ENCODE measurements at places on chromosomes 3 and 15.

GRCh38 chr3:7423036-7423435 lies 562.1 kb downstream of the GRM7 start:
- no peak for DNase-seq

DNA sequence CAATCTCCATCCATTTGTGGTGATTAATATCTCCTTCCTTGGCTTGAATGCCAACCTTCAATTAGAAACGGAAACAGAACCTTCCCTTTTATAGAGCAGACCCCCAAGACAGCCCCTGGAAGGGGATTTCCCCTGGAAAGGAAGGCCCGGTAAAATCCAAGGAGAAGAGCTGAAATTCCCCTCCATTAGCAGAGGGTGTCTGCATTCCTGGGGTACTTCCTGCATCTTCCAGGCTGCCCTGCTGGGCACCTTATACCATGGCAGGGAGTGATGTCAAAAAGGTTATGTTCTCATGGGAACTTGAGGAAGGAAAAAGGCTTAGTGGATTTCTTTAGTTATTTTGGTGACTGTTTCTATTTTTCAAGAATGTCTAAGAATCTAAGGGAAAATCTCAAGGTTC lies 116.7 kb upstream of the NEO1 start:
- no peak for DNase-seq

- no peak for DNase-seq
Measured at GRCh38 chr15:29698030-29698701, 124.1 kb downstream of the TJP1 start.

DNA sequence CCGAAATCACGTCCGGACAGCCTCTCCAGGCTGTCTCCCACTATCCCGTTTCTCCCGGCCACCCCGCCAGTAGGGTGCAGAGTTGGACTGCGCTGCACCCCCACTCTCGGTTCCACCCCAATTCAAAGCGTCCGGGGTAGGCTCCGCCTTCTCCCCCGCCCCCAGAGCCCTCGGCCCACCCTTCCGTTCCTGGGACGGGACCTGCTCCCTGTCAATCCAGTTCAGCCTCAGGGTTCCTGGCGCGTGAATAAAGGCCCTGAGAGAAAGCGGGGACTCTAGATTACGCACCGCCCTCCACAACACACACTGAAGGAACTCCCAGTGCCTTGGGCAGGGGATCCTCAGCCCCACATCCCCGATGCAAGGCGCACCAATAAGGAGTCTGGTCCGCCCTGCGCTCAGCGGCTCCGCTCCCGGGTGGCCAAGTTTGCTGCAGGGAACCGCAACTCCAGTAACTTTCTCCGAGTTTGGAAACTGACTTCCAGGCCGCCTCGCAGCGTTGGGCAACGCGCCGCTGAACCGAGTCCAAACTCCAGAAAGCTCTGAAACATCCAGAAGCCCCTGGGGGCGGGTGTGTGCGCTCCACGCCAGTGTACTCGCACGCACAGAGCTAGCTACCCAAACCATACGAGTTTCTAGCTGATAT lies 1.9 kb downstream of the ADAMTS9 start:
- no peak for DNase-seq

DNA sequence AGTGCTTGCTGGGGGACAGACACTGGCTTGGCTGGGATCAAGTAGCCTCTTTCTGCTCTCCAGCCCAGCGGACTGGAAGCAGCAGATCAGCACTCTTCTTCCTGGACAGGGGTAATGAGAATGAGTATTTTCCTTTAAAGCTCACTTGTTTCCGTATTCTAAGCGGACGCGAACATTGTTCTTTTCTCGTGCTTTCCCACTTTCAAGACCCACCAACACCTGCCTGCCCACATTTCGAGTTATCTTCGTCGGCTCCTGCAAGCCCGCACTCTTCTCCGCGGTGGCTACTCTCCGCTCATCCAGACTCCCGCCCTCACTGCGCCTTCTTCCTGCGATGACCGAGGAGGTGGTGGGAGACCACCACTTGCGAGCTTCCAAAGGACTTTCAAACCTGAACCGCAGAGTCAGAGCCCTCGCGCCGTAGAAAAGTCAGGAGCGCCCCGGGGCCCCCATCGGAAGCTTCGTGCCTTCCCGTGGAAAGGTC lies 1.6 kb upstream of the PPM1L start:
- DNase-seq: peak; percentile 18

- no peak for DNase-seq
Measured at GRCh38 chr3:20997183-20997582, 753.8 kb downstream of the ZNF385D start.

- DNase-seq: no peak
Measured at GRCh38 chr3:170054204-170054603, 16.4 kb downstream of the GPR160 start.

- no peak for DNase-seq
Measured at GRCh38 chr3:64221571-64222257, 3.6 kb downstream of the PRICKLE2 start.

DNA sequence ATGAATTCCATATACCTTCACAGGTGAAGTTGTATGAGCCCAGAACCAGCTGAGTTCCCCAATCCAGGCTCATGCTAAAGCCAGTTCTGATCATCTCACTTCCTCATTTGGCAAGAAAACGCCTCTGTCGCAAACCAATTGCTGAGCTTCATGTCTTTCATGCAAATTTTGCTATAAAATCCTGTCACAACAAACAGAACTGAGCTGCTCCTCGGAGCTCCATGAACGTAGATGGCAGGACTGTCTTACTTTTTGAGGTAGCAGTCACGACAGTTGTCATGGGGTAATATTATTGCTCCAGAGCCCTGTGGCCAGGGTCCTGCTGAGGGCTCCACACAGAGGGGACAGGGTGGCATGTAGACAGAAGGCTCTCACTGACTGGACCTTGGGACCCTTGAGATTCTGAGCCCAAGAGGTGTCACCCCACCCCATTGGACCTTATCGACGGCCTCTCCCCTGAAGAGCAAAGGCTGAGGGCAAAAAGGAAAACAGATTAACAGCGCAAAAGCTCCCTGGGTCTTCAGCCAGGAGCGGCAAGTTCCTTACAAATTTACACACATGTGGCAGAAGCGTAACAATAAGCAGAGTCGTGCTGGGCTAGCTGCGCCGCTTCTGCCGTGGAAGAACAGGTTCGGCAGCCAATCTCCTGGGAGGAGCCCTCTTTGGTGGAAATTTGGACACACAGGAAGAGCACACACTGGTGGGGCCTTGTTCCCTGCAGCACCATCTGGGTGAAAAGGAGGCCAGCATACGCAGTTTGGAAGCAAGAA lies 249.2 kb downstream of the OPA1 start:
- no peak for DNase-seq

DNA sequence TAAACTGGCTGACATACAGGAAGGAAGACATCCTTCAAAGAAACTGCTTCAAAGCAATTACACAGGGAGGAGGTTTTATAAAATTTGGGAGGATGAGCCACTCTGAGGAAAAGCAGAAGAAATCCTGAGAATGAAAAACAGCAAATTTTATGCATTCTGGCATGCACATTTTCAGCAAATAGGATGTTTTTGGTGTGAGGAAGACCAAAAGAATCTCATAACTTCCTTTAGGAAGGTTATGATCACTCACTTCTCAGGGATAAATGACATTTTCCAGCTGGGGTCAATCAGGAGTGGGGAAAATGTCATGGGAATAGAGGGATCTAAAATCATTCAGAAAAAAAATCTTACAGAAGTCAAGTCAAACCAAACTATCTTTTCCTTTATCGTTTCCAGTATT lies 371.7 kb upstream of the CNTN6 start:
- no peak for DNase-seq

GRCh38 chr3:174822320-174822719 lies 36.8 kb upstream of the NAALADL2 start:
- DNase-seq: no peak

- DNase-seq: no peak
Measured at GRCh38 chr15:100560323-100560722, 31.6 kb upstream of the CERS3 start.

DNA sequence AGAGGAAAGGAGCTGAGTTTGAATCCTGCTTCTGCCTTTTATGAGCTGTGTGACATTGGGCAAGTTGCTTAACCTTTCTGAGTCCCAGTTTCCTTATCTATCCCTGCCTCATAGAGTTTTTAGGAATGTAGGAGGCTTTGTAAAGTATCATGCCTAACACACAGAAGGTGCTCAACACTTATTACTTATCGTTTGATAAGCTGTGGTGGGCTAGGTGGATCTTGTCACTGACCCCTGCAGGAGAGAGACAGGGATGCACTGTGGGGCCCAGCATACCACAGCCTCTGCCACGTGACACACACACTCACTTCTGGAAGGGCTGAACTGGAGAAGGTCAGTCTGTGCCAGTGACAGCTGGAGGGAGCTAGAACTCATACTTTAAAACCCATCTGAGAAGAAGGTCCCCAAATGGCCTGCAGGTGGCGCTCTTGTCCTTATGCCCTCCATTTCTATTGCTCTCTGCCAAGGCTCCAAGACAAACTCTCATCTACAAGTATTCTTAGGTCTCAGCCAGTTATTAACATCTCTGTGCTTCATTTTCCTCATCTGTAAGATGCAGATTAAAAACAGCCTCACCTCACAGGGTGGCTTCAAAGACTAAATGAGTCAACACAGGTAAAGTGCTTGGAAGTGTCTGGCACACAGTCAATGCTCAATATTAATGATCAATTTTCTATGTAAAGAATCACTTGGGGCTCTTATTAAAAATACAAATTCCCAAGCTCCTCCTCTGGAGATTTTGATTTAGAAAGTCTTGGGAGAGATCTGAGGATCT lies 57.5 kb upstream of the HACD2 start:
- peak; percentile 96 for DNase-seq

- DNase-seq: no peak
Measured at GRCh38 chr3:144055604-144056003, 84.0 kb downstream of the DIPK2A start.

- peak; percentile 69 for DNase-seq
Measured at GRCh38 chr15:84914909-84915605, 30.6 kb downstream of the SLC28A1 start.

- DNase-seq: no peak
Measured at GRCh38 chr3:7421065-7421464, 560.1 kb downstream of the GRM7 start.

DNA sequence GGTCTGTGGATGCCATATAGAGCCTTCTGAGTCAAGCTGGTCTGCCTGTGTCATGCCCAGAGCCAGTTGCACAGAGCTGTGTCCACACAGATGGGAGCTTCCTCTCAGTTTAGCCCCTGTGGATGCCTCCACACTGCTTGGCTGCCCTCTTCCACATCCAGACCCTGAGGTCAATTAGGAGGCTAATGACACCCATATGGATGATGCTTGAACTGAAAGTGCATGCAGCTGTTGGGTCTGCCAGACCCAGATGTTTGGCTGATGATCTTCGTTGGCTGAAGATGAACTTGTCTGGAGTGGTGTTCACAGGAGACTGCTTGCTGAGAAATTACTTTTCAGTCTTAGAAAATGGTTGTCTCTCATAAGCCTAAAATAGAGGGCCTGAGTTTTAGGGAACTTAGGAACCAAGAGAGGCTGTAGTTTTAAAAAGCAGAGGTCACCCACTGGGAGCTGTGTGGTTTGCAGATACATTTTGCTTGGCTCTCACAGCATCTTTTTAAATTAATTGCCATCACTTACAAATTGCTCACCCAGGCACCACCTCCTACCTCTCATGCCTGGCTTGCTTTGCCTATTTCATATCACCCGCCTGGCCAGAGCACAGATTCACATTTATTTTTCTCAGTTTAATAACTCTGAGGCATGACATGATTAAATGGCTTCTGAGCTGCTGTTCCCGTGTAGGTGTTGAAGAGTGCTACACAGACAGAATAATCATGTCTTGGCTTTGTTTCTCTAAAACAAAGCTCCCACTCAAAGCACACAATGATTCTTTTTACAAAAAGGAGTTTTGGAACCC lies 176.1 kb downstream of the MINAR1 start:
- DNase-seq: no peak

DNA sequence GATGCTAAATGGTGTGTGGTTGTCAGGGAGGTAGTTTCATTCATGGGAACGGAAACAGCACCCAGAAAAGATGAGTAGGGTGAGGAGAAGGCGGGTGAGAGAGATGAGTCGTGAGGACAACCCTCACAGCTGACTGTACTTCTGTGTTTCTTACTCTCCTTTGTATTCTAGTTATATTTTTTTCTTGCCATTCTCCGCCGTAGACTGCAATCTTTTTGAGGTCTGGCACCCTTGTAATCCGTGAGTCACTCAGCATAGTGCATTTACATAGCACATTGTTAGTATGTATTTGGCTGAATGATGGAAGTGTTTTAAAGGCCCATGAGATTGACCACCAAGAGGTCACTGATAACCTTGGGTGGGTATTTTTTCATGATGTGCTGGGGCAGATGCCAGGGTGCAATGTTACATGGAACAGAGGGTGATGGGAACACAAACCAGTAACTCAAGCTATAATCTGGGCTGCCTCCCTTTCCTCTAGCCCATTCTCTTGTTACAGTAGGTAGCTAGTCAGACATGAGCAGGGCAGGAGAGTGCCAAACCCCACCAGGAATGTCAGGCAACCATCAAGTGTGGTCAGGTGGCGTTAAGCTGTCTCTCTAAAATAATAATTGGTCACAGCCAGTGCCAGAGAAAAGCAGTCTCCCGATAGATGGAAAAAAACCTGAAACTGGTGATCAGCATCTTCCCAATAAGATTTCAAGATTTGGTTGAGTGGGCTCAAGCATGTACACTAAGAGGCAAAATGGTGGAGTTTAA lies 18.8 kb upstream of the DGKG start:
- DNase-seq: peak; percentile 39

GRCh38 chr3:125437631-125438435 lies 62.7 kb upstream of the ZNF148 start:
- peak; percentile 73 for DNase-seq

DNA sequence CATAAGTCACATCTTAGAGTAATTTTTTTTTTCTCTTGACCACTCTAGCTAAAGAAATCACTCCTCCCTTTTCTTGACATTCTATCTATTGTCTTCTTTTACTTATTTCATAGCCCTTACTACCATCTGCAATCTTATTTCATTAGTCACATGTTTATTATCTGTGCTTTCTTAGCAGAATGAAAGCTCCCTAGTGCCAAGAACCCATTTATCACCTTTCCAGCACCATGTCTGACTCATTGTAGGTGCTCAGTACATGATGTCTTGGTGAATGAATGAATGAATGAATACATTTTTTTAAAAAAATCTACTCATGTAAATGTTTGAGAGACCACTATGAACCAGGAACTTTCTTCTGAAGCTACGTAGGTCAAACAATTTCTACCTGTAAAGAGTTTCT lies 157.2 kb downstream of the CADPS start:
- no peak for DNase-seq

DNA sequence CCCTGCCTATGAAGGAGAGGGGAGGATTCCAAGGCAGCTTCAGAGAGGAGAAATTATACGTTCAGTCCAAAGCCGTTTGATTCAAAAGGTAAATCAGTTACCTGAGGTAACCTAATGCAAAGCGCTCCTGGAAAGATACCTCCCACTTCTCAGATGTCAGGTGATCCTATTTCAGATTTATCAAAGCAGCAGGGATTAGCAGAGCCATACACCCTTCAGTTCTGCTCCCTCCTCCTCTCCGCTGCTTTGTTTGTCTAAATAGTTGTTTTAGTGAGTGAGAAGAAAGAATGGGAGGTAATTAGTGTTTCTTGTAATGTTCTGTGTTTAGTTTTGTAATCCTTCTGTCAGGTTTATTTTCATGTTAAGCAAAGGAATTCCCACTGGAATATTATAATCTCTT lies 81.1 kb downstream of the SOX14 start:
- DNase-seq: no peak
